Motor neuron (in vitro differentiated cells): ENCODE measurements at places on chromosomes 16 and 17. TPM values are rescaled to one million over a fixed set of nuclear protein-coding genes. Genes with fewer than 3 reads are reported as not detected.

DNA sequence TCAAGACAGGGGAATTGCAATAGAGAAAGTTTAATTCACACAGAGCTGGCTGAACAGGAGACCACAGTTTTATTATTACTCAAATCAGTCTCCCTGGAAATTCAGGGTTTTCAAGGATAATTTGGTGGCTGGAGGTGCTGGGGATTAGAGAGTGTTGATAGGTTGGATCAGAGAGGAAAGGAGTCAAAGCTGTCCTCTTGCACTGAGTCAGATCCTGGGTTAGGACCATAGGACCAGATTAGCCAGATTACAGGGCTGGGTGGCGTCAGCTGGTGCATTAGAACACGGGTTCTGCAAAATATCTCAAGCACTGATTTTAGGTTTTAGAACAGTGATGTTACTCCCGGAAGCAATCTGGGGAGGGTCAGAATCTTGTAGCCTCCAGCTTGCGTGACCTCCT lies 1.8 kb upstream of the NSMCE1 start:
- no peak for ATAC-seq

GRCh38 chr16:52976539-52977167 lies 76.0 kb downstream of the CHD9NB start:
- ATAC-seq: no peak

- ATAC-seq: no peak
Observed at GRCh38 chr16:67499106-67499505, 15.8 kb upstream of the AGRP start.

- no peak for ATAC-seq
Observed at GRCh38 chr16:9946022-9946720, 236.1 kb downstream of the GRIN2A start.

- no peak for ATAC-seq
Observed at GRCh38 chr17:40018211-40019121, 3.2 kb downstream of the CSF3 start.

- ATAC-seq: no peak
Observed at GRCh38 chr17:9020824-9021157, 519 bp upstream of the NTN1 start.

DNA sequence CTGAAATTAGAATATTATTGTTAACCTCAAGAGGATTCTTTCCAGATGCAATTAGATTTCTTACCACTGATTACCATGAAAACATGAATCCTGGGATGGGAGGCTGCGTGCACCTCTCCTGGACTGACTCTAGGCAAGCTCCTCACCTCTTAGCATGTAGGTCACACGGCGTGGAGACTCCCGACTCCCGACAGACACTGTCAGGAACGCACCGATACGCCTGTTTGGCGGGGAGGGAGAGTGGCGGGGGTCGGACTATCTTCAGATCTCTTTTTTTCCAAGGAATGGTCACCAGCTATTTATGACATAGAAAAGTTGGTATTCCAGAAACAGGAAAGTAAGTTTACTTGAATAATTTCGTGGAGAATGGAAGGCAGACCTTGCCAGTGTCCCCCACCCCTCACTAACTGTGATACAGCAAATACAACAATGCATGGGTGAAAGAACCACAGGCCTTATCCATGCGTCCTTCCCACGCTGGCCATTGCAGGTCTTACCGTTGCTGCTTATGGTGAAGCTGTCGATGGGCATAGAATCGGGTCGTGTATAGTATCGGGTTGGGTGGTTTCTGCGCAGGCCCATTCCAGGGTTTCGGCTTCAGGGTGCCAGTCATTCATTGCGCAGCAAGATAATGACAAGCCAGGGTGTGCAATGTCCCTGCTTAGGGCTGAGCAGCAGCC lies 62.6 kb upstream of the ENDOV start:
- ATAC-seq: no peak

DNA sequence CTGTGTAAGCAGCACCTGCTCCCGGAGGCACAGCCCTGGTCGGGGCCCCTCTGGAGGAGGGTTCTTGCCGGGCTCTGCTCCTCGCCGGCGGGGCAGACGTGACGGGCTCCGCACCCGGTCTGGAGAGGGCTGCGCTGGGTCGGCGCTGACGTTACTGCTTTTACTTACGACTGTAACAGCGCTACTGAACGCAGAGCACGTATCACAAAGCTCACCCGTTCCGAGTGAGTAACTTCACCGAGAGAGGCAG lies 1.3 kb upstream of the RAB40C start:
- peak; percentile 1 for ATAC-seq

The PRPSAP1 gene
- 60.1 and 65.2 TPM in 2 replicates for total RNA-seq

DNA sequence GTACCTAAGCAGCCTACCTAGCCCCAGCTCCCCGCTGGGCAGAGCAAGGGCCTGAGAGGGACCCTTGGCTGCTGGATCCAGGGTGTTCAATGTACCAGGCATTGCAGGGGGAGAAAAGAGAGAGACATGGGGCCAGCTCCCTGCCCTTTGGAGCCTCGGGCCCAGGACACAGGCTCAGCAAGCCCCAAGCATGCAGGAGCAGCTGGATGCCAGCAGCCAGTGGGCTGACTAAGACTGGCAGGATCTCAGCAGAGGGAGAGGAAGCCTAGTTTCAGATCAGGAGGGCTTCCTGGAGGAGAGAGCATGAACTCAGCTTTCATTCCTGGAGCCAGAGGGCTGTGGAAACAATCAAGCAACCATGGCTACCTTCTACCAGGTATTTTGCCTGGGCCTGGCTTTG lies 82.0 kb upstream of the NKD1 start:
- no peak for ATAC-seq

The TBC1D3H gene
- total RNA-seq: not detected in 2 replicates

- ATAC-seq: no peak
Observed at GRCh38 chr16:66269617-66270332, 96.7 kb upstream of the CDH5 start.

The HOXB2 gene
- 24.3 and 25.7 TPM in 2 replicates for total RNA-seq

GRCh38 chr17:46733837-46734475 lies 84.5 kb downstream of the WNT3 start:
- no peak for ATAC-seq

DNA sequence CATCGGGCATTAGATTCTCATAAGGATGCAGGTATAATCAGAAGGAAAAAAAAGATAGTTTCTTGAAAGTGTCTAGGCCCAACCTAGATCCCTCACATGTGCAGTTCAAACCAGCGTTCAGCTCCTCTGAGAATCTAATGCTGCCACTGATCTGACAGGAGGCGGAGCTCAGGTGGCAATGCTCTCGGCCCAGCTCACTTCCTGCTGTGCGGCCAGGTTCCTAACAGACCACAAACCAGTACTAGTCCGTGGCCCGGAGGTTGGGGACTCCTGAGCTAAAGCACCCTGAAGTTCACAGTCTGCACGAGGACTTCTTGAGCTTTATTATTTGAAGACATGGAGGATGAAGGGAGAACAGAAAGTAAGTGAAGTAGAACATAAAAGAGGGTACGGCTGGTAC lies 16.8 kb downstream of the SMCR8 start:
- no peak for ATAC-seq

The SLC13A2 gene
- total RNA-seq: 0.11 TPM in 1 of 2 replicates, not detected in the other

DNA sequence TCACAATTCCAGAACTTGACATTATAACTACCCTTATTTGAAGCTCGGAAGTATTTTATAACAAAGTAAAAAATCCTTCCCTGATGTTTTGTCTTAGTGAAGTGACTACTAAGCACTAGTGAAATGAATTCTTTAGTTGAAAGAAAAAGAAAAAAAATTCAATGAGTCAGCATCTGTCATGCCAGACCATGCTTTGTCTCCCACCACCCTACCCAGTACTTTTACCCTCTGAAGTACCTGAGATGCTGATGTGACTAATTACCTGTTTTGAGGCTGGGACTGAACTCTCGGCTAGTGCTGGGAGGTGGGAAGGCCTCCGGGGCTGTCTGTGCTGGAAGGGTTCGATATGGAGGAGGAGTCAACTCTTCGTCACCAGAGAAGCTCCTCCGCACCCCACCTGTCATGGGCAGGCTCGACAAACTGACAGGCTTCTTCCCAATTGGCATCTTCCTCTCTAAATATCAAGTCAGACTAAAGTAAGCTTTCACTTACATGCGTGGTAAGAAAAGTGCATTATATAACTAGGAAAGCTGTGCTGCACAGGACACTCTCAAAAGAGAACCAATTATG lies 19.6 kb downstream of the NME2 start:
- ATAC-seq: no peak

- no peak for ATAC-seq
Observed at GRCh38 chr16:59216291-59216690, 482.2 kb upstream of the GOT2 start.

GRCh38 chr16:15898654-15899053 lies 10.3 kb upstream of the CEP20 start:
- ATAC-seq: no peak

The CASKIN2 gene
- total RNA-seq: 8.1 and 9.1 TPM in 2 replicates

DNA sequence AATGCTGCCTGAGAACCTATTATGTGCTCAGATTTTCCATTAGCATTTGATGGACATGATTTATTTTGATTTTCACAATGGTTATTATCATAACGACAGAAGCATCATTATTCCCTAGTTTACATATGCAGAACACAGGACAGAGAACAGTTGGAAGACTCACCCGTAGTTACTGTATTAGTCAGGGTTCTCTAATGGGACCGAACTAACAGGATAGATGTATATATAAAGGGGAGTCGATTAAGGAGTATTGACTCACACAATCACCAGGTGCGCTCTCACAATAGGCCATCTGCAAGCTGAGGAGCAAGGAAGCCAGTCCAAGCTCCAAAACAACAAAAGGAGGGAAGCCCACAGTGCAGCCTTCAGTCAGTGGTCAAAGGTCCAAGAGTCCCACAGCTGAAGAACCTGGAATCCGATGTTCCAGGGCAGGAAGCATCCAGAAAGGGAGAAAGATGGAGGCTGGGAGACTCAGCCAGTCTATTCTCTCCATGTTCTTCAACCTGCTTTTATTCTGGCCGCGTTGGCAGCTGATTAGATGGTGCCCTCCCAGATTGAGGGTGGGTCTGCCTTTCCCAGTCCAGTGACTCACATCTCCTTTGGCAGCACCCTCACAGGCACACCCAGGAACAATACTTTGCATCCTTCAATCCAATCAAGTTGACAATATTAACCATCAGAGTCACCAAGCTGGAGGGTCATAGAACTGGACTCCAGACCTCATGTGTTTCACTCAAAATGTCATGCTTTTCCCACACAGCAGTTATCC lies 92.7 kb upstream of the XYLT1 start:
- ATAC-seq: no peak

The HOXB6 gene
- 22.0 and 41.9 TPM in 2 replicates for total RNA-seq

The CHST4 gene
- 0.77 TPM in 1 of 2 replicates, not detected in the other for total RNA-seq

DNA sequence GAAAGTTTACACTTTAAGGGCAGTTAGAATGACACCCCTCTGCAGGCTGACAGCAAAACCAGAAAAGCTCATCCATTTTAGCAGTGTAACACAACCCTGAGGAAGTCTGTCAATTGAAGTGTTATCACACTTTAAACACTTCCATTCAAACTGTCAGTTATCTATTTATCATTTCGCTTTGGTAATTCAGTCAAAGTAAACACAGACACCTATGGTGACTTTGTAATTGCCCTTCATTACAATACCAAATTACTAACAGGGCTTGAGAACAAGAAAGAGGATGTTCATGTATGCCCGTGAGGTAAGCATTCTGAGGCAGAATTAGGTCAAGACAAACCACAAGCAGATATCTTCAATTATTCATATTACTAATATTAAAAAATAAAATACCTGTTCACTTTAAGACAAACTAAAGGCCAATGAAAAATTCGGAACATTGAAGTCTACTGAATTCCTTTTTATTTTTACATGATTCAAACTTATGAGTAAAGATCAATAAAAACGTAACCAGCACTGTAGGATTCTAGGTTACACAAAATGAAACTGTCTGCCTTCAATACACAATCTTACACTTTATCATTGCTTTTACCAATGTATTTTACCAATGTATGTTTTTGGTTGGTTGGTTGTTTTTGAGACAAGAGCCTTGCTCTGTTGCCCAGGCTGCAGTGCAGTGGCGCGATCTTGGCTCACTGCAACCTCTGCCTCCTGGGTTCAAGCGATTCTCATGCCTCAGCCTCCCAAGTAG lies 57.1 kb downstream of the BRIP1 start:
- no peak for ATAC-seq

DNA sequence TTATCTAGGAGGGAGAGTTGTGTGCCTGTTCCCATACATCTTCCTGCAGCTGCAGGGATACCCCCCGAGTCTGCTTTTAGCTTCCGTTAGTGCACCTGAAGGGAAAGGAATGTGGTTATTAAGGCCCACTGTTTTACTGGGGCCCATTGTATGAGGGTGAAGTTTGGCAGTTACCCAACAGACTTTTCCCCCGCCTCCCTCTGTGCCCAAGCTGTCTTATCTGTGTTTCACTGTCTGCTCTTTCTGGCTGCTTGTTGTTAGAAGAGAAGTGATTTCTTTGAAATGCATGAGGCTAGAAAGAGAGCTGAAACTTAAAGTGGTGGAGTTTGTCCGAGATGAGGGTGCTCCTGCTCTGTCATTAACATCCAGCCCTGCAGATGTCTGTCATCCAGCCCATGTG lies 7.4 kb upstream of the OR1A2 start:
- ATAC-seq: no peak

GRCh38 chr16:57262841-57263540 lies 17.9 kb downstream of the ARL2BP start:
- ATAC-seq: peak; percentile 75

DNA sequence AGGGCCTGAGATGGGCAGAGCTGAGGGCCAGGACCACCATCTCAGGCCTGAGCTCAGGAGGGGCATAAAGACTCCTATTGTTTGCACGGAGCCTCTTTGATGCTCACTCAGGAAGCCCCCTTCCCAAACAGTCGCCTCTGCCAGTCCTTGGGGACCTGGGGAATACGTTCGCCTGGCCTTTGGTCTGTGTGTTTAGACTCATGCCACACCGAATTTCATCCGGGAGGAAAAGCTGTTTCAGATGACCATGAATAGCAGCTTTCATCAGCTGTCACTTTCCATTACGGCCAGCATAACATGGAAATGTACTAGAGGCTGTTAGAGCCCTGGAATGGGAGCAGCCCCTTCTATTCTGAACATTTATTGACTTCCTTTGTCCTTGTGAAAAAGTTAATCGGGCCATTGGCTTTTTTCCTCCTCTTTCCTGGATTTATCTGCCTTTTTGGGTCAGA lies 139.0 kb downstream of the HS3ST3A1 start:
- ATAC-seq: no peak

DNA sequence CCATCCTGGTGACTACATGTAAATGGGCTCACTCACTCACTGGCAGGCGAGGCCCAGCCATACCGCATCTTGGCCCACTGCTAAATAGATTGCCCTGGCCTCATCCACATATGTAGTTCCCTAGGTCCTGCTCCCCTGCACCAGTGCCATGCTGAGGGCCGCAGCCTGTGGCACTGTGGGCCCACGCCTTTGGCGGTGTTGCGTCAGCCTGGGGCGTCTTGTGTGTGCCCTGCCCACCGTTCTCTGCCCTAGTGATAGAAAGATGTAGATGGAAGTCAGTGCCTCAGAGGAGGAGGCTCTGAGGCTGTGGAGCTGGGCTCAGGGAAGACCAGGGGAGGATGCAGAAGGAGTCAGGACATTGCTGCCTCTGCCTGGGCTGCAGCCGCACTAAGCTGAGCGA lies 18.9 kb downstream of the C17orf75 start:
- ATAC-seq: no peak

GRCh38 chr17:9294661-9295210 lies 273.4 kb downstream of the NTN1 start:
- no peak for ATAC-seq
